ENCODE measurements at places on chromosomes 6 and 20.

DNA sequence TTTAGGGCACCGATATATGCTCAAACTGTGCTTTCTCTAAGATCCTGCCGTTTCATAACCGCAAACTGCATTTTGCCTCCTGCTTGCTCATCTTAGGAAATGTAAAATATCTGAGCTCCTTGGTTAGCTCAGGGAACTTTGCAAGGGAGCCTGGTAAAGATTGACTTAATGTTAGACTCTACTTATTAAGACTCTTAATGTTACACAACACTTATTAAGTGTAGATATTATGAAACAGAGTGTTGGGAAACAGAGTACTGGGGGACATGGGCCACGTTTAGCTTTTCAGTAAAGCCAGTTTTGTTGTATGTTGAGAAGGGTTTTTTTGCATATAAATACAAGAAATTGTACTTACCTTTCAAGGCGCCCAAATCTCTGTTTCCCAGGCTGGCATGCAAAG lies 1.9 kb downstream of the LTV1 start:
- no peak for DNase-seq

- no peak for DNase-seq
Observed at GRCh38 chr20:17897566-17898307, 70.9 kb downstream of the SNX5 start.

DNA sequence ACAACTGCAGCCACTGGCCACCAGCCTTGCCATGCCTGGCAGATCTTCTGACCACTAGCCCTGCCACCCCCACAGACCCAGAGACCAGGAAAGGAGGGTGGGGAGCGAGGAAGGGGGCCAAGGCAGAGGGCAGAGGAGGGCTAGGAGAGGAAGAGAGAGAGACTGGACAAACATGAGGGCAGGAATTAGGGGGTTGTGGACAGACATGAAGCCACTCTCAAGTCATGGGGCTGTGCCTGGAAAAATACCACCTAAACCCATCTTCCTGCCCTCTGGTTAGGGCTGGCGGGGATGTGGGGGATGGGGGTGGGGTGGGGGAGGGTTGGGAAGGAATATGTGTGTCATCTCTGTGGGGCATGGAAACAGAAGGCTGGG lies 1.4 kb upstream of the SLC29A1 start:
- DNase-seq = no peak

DNA sequence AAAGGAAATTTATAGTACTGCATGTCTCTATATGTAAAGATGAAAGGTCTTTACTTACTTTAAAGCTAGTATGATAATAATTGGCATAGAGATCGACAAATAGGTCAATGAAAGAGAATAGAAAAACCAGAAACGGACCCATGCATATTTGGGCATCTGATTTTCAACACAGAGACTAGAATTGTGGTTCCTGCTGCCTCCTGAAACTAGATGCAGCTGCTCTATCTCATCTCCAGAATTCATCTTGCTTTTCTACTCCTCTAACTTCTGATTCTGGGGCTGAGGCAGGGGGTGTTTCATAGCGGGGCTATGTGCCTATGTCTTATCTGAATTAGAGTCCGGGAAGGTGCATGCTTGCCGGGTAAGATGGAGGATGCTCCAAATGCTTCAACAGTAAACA lies 105.9 kb downstream of the ADTRP start:
- DNase-seq = no peak

DNA sequence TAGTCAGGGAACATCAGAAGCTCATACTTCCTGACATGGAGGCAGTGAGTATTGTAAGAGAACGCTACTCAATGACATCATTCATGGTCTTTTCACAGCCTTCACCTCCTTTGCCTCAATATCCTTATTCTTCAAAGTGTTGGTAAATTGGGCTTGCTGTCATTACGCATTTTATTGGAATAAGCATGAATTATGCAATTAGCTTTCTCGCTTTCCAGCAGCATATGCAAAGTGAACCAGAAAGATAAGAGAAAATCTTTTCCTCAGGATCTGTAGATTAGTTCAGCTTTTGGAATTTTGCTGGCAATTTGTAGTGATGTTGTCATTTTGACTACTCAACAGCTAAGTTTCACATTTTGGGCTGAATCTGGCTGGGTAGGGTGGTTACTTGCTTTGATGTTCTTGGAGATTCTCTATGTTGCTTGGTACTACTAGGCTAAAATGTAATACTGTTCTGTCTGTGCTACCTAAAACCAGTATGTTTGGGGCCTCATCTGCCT lies 1012.1 kb downstream of the KIF16B start:
- DNase-seq = no peak

DNA sequence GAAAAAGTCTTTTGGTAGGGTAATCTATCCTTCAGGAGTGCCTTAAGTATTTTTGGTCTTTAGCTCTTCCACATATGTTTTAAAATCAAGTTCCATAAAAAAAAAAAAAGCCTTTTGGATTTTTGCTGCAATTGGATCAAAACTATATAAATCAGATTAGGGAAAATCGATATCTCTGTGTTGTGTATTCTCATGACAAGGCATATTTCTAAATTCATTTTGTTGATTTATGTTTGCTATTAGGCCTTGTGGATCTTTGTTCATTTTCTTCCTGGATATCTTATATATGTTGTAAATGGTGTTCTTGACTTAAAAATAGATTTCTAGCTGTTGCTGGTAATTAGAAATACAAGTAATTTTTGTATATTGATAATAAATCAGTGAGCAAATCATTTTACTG lies 8.8 kb downstream of the HSF2 start:
- DNase-seq = no peak

- no peak for DNase-seq
Observed at GRCh38 chr6:97392735-97393134, 109.7 kb upstream of the MMS22L start.

DNA sequence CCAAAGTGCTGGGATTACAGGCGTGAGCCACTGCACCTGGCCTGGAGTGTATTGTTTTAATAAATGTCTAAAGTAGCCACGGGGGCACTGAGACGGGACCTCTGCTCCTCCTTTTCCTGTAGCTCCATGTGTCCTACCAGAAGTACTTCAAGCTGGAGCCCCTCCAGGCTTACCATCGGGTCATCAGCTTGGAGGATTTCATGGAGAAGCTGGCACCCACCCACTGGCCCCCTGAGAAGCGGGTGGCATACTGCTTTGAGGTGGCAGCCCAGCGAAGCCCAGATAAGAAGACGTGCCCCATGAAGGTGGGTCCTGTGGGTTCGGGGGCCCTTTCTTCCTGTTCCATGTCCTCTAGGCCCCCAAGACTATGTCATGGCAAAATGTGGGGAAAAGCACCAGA lies 7.5 kb downstream of the POFUT1 start:
- no peak for DNase-seq

GRCh38 chr6:150392452-150393220 lies 23.8 kb downstream of the IYD start:
- DNase-seq = no peak

DNA sequence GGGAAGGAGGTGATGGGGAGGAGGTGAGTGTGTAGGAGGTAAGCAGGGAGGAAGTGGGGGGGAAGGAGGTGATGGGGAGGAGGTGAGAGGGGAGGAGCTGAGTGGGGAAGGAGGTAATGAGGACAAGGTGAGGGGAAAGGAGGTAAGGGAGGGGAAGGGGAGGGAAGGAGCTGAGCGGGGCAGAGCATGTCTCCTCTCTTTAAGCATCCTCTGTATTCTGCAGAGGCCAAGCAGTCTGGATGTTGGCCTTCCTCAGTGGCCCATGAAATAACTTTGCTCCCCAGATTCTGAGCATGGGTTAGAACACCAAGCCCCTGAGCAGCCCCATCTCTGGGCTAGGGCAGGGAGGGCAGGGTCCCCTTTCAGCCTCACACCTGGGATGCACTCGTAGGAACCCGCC lies 84.6 kb downstream of the EDN3 start:
- DNase-seq = no peak

DNA sequence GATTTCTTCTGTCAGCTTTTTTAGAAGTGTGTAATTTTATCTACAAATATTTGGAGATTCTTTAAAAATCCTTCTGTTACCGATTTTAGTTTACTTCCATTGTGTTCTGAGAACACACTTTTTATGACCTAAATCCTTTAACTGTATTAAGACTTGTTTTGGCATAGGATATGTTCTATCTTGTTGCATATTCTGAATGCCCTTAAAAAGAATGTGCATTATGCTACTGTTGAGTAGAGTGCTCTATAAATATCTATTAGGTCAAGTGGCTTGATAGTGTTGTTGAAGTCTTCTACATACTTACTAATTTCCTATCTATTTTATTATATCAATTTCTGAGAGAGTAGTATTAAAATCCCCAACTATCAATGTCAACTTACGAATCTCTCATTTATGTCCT lies 502.2 kb downstream of the MAFB start:
- DNase-seq = no peak
